A549 treated with Hydrocortisone at 1 μM for 4 hours (cell line): ENCODE measurements at places on chromosomes 12 and 14. TPM values are rescaled to one million over a fixed set of nuclear protein-coding genes. Genes with fewer than 3 reads are reported as not detected.

Gene MSRB3
- total RNA-seq = 21.6 to 25.3 TPM (median 22.1 TPM) in 5 replicates

Gene TMEM119
- 0.17 to 0.20 TPM in 2 of 5 replicates, not detected in the others for total RNA-seq

Gene PLCZ1
- not detected in 5 replicates for total RNA-seq

Gene KRT77
- total RNA-seq = not detected in 5 replicates

Gene NUAK1
- 5.8 to 6.6 TPM (median 6.0 TPM) in 5 replicates for total RNA-seq

Gene CCDC197
- total RNA-seq = not detected in 5 replicates

Gene RASAL1
- 0.17 to 0.46 TPM (median 0.33 TPM) in 5 replicates for total RNA-seq

Gene ST8SIA1
- not detected in 5 replicates for total RNA-seq

Gene EDDM3A
- total RNA-seq = not detected in 5 replicates

Gene FAM90A1
- 0.09 to 0.31 TPM (median 0.18 TPM) in 5 replicates for total RNA-seq
